ENCODE measurements at places on chromosomes 3 and 15.
A peak's percentile ranks its signal among the peaks of the same experiment; 100 is the strongest.

- no peak for DNase-seq
Observed at GRCh38 chr3:78116874-78117273, 1077.0 kb downstream of the ROBO2 start.

- no peak for DNase-seq
Observed at GRCh38 chr15:39789736-39790135, 7.1 kb upstream of the FSIP1 start.

- DNase-seq, result peak; percentile 14
Observed at GRCh38 chr3:55655544-55655943, 168.4 kb upstream of the WNT5A start.

- no peak for DNase-seq
Observed at GRCh38 chr3:41794748-41795589, 166.9 kb downstream of the ULK4 start.

GRCh38 chr3:73094129-73094528 is 32.7 kb downstream of the EBLN2 start:
- DNase-seq, result peak; percentile 56

- DNase-seq, result no peak
Observed at GRCh38 chr3:196489747-196490146, 13.8 kb downstream of the RNF168 start.

DNA sequence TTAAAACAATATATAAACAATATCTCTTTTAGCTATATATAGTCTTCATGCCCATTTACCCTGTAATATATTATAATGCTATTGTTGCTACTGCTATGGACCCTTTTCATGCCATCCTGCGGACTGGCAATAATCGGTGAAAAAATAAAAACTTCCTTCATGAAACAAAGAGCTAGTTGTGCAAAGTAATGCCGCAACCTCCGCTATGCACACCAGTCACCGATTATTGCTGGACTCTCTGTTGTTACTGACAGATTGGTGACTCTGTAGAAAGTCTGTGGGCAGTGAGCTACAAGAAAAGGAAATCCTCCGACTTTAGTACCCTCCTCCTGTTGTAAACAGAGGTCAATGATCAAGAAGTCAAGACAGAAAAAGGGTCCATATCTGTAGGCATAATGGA is 17.9 kb upstream of the ICE2 start:
- no peak for DNase-seq

GRCh38 chr3:18825665-18826064 is 322.6 kb upstream of the KCNH8 start:
- DNase-seq, result no peak

DNA sequence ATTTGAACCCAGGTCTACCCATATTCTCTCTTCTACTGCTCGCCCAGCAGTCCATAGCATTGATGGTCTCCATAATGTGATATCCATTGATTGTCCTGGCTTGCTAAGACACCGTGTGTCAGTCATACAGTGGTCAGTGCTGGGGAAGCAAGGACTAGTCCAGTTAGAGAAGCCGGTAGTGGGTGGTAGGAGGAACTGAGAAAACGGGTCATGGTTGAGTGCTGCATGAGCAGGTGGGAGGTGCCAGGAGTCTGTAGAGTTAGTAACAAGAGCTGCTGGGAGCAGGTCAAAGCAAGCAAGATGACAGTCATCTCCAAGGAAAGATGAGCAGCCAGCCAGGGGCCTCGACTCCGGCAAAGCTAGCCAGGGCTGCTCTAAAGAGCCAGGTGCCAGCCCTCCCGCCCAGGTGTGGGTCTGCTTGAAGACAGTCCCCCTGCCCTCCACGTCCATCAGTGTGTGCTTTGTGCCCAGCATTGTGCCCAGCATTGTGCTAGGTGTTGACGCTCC is 29.5 kb upstream of the USP3 start:
- DNase-seq, result no peak

DNA sequence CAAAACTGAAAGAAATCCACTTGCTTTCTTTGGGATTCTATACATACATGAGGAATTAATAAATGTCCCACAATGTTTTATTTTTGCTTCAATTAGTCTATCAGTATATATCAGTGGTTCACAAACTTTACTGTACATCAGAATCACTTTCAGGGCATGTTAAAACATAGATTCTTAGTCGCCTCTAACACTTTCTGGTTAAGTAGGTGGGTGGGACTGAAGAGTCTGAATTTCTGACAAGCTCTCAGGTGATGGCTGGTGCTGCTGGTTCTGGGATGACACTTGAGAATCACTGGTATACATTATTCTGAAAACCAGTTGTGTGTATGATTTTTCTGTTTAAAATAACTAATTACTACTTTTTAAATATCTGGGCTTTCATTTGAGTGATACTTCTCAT is 393.3 kb downstream of the TBC1D5 start:
- no peak for DNase-seq

GRCh38 chr3:41684797-41685735 is 276.8 kb downstream of the ULK4 start:
- DNase-seq, result peak; percentile 6

GRCh38 chr3:45795509-45795881 is 841 bp downstream of the SLC6A20 start:
- DNase-seq, result no peak

DNA sequence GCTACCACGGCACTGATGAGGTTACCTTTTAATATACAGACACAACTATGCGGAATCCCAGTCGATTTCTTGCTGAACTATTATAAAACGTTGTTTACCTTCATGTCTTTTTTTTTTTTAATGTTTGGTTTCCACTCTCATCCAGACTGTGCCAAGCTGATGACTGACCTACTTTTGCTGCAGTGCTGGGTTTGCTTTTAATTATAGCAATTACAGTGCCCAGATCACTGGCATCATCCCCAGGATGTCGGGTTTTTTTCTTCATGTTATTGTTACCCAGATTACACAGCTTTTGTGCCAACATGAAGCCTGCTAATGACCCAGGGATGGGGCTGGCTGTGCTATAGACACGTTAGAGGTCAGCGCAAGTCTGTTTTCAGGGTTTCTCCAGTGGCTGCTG is 294.0 kb upstream of the ATP10A start:
- DNase-seq, result no peak

DNA sequence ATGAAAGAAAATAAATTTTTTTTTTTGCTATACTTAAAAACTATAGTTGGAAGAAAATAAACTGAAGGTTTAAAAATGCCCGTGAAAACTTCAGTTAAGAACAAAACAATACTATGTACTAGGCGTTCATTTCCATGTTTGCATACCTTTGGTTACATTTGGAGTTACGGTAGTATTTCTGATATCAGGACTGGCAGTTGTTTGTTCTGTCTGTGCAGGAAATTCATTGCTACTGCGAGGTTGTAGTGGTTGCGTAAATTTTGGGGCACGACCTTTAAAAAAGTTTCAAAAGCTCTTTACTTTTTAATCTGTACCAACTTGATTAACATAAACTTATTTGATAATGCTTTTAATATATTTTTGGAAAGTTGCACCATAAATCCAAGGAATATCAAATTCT is 47.9 kb downstream of the ST3GAL6 start:
- DNase-seq, result no peak

DNA sequence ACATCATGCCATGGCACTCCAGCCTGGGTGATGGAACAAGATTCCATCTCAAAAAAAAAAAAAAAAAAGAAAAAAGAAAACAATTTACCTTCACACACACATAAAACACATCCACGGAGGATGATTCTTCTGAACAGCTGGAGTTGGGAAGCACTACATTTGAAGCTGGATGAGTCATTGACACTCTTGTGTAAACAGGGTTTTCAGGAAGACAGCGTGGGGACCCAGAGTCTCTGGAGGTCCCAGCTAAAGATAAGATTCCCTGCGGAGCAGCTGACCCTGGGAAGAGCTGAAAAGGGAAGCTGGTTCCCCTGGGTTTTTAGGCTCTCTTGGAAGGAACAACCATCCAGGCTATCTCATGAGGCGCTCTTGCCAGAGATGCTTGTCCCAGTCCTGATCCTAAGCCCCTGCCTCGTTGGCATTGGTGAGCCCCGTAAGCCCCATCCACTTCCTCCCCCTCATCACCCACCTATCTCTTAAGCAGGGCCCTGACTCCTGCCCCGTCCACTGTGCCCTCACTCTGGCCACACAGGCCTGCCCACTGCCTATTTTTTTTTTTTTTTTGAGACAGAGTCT is 32.0 kb upstream of the FURIN start:
- DNase-seq, result peak; percentile 57

DNA sequence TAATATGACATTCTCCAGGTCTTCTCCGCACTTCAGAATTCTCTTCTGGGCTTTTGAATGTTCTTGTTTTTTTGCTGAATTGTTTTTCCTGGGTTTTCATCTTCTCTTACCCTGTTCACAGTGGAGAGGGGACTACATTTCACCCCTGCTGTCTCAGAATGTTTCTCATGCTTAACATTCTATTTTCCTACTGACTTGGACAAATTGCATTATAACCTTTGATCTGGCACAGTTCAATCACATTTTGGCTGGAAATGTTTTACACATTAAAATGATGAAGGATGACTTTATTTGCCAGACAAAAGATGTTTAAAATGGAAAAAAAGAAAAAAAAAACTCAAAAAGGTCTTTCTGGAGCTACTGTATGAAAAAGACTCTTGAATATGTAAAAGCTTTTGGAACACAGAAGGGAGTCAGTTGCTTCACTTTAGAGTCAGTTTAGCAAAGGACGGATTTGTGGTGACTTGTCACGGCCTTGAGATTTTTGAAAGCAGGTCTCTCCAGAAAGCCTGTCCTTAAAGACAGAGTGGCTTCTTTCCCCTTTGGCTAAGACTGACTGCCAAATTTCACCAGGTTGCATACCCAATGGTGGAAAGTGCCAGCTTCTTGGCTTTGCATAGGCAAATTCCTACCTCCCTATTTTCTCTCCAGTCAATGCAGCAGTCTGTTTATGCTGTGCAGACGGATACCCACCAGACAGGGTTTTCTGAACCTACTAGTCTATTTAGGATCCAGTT is 401.0 kb upstream of the TBL1XR1 start:
- DNase-seq, result no peak
